ENCODE measurements at places on chromosomes 2 and 18. TPM values are rescaled to one million over a fixed set of nuclear protein-coding genes. Genes with fewer than 3 reads are reported as not detected.

Gene ICOS
- 0.38 TPM for total RNA-seq

Gene EPB41L5
- 36.7 TPM for total RNA-seq

Gene LTBP1
- total RNA-seq: 38.4 TPM

- no peak for DNase-seq
These were observed 25.9 kb upstream of the RESP18 start for GRCh38 chr2:219358170-219359075.

GRCh38 chr2:2012505-2012904, 268.2 kb upstream of the PXDN start:
- no peak for DNase-seq

GRCh38 chr18:23703057-23703986, 14.1 kb downstream of the LAMA3 start:
- DNase-seq: no peak

DNA sequence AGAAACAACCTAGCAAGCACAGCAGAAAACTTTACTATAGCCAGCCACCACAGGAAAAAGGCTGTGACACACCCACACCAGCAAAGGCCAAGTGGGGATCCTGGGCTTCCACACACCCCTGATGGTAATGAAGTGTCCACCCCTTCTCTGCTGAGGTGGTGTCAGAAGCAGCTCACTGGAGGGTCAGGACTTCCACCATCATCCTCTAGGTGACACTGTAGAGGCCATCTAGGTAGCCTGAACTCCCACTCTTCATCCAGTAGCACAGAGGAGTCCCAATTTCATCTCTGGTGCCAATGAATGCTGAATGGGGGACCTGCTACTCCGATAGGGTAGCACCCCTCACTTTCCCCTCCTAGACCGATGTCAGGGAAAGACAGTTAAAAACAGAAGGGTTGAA, 1544.4 kb downstream of the LRP1B start:
- DNase-seq: no peak

GRCh38 chr2:207133458-207133819, 32.3 kb downstream of the KLF7 start:
- DNase-seq: no peak

DNA sequence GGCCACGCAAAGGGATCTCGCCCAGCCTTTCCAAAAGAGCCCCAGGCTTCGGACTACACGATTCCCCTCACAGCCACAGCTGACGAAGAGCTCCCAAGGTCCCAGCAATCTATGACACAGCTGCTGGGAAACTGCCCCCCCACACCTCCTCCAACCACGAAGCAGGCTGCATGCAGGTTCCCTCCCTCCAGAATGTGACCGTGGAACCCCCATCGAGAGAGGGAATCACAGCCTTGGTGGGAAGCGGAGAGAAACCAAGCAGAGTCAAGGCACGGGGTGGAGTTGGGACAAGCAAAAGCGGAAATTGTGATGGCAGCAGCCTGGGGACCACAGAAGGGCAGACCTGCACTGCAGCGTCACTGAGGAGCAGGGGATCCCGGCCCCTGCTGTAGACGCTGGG, 50.3 kb downstream of the KCNF1 start:
- DNase-seq: no peak

DNA sequence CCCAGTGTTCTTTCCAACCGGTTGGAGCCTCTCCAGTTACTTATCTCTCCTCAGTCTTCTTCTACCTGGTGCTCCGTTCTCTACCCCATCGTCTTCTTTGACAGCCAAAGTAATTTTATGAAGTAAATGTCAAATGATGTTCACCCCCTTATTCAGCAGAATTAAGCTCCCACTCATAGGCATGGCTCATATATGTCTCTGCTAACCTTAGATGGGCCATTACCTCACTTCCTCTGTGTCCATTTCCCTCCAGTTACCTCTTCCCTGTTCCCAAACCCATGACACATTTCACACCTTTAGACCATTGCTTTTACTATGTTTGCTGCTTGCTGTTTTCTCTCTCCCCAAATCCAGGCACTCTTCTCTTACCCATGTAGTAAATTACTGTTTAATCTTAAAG, 607.0 kb downstream of the RNF144A start:
- no peak for DNase-seq

- DNase-seq: no peak
These were observed 118.3 kb upstream of the FAM136A start for GRCh38 chr2:70420143-70420542.

DNA sequence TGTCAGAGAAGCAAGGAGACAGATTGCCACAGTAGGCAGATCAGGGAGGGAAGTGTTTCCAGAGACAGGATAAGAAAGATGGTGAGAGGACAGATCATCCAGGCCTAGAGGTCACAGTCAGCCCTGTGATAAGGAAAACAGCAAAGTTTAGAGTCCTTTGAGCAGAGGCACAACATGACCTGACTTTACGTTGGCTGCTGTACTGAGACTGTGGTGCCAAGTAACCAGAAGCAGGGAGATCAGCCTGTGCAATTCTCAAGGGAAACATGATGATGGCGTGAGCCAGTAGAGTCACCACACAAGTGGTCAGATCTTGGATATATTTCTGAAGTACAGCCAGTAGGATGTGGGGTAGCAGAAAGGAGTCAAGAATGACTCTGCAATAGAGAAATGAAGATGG, 43.7 kb downstream of the SMC6 start:
- no peak for DNase-seq

- no peak for DNase-seq
These were observed 27.0 kb downstream of the NTSR2 start for GRCh38 chr2:11642972-11643371.
